ENCODE measurements at places on chromosomes 6 and 20.

GRCh38 chr20:57548177-57549058, 12.5 kb upstream of the PCK1 start:
- DNase-seq: no peak

DNA sequence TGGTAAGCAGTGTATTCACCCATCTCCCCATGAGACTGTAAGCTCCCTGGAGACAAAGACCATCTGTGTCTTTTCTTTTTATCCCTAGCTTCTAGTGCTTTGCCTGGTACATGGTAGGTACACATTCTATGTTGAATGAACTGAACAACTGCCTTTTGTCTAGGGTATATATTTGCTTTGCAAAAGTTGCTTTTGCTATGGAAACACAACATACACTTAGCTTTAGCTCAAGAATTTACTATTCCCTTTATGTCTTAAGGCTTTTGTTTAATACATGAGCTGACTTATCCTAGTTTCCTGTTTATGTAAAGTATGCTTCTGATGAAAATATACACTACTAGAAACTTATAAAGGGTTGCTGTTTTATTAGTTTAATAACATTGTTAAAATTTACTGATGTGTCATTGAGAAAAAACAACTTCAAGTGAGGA, 198.2 kb downstream of the PRL start:
- DNase-seq: no peak

- no peak for DNase-seq
These were observed 63.9 kb upstream of the PDE10A start for GRCh38 chr6:165726965-165727381.

DNA sequence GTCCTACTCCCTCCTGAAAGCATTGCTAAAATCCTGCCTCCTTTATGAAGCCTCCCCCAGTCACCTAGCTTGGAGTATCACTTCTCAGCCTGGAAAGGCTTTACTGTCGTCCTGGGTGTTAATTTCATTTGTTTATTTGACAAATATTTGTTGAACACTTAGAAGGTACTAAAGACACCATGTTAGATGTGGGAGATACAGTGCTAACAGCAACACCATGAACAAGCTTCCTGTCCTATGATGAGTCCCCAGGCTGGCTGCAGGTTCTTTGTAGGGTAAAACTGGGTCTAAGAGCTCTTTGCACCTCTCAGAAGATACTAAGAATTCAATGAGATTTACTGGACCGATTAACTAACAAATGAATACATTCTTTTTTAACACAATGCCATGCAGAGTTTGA, 109.2 kb upstream of the TMEM170B start:
- no peak for DNase-seq

DNA sequence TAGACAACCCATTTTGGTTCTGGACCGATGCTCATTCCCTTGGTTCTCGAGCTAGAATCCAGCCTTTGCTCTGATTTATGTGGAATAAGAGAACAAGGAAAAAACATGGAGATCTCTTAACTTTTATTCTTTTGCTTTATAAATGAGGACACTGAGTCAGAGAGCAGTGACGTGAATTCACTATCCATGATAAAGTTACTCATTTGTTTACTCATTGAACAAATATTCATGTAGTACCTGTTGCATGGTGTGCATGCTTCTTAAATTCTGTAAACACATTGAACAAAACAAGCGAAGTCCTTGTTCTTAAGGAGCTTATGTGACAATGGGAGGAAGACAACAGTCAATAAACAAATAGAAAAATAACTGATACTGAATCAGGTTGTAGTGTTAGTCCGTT, 56.9 kb downstream of the BMP2 start:
- DNase-seq: no peak

All from stimulated activated CD8-positive, alpha-beta memory T cell treated with anti-CD3 and anti-CD28 coated beads, Interleukin-12 subunit alpha, Interleukin-12 subunit beta, amount 100 ng/mL, for 4 hours (primary cell).